Activated CD8-positive, alpha-beta memory T cell treated with anti-CD3 and anti-CD28 coated beads, Interleukin-2, amount 50 U/mL, for 48 hours (primary cell): ENCODE measurements at places on chromosomes 6 and 20.

DNA sequence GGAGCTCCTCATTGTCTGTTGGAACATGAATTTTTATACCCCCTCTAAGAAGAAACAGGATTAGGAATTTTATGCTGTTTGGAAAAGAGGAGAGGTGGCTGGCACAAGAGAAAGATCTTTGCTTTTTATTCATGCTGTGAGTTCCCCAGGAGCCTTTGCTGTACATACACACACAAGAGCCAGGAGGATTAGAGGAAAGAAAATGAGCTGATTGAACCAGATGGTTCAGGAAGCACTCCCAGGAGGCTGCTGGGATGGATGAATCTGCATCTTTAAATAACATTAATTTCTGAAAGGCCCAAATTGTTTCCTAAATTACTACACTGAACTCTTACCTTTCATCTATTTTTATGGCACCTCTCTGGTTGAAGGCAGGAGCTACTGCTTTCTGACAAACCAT lies 20.1 kb upstream of the TCP11 start:
- DNase-seq = no peak

GRCh38 chr6:100920028-100920605 lies 39.0 kb upstream of the ASCC3 start:
- no peak for DNase-seq

DNA sequence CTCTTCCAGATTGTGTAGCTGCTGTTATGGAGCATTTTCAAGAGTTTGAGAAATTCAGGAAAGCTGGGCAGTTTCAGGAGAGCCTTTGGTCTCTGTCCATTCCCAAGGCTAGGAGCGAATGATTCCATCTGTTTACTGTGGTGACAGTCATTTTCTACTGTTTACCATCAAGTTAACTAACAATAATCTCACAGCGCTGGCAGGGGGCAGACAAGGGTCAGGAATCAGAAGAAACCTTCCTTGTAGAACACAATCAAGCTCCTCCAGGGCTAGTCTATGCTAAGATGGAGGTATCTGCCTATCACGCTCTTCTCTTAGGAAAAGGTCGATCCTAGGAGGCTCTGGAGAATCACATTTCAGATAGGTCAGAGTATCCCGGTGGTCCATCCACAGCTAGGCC lies 293.9 kb downstream of the KIF16B start:
- DNase-seq = no peak

DNA sequence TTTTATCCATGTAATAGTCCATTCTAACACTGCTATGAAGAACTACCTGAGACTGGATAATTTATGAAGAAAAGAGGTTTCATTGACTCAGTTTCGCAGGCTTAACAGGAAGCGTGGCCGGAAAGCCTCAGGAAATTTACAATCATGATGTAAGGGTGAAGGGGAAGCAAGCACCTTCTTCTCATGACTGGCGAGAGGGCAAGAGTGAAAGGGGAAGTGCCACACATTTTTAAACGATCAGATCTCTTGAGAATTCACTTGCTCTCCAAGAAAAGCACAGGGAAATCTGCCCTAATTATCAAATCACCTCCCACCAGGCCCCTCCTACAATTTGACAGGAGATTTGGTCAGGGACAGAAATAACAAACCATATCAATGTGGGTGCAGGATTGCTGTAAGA lies 859.7 kb downstream of the EPHA7 start:
- no peak for DNase-seq

- no peak for DNase-seq
Measured at GRCh38 chr6:81820980-81821379, 68.5 kb upstream of the TENT5A start.

- no peak for DNase-seq
Measured at GRCh38 chr20:1478566-1478965, 11.9 kb upstream of the NSFL1C start.

DNA sequence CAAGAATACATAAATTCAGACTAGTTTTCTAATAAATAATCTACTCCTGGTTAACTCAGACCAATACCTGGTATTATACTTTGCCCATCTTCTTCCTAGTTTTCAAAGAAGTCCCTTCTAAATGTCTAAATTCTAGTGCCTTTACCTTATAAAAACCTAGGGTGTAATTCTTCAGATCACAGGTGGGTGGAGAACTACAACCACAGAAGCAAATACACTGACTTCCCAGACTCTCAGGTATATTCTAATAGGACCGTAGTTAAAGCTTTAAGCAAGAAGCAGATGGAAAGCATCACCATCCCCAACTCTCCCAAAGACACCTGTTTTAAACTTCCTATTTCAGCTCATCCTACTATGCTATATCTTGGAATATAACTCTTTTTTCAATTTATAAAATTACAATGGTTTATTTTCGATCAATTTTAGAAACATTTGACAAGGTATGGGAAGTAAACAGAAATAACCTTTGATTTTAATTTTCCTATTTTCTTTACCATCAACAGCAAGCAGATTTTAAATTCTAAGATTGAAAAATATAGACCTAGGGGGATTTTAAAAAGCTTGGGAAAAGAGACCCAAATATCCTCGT lies 15.8 kb downstream of the MAN1A1 start:
- DNase-seq = no peak

DNA sequence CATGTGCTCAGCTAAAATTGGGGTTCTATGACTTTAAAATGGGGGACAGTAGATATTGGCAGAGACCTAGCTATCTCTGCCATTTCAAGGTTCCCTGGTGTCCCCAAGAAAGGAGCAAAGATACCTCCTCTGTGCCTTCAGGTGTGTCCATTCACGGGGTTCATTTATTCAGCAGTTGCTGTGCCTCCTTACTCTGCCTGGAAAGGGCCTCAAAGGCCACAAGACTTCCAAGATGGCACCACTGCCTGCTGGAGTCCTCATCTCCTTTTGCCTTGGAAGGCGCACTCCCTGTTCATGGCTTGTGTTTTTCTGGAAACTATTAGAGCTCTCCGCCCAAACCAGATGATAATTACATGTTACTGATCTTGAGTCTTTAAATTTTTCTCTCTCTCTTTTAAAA lies 3.9 kb upstream of the ZBP1 start:
- no peak for DNase-seq

DNA sequence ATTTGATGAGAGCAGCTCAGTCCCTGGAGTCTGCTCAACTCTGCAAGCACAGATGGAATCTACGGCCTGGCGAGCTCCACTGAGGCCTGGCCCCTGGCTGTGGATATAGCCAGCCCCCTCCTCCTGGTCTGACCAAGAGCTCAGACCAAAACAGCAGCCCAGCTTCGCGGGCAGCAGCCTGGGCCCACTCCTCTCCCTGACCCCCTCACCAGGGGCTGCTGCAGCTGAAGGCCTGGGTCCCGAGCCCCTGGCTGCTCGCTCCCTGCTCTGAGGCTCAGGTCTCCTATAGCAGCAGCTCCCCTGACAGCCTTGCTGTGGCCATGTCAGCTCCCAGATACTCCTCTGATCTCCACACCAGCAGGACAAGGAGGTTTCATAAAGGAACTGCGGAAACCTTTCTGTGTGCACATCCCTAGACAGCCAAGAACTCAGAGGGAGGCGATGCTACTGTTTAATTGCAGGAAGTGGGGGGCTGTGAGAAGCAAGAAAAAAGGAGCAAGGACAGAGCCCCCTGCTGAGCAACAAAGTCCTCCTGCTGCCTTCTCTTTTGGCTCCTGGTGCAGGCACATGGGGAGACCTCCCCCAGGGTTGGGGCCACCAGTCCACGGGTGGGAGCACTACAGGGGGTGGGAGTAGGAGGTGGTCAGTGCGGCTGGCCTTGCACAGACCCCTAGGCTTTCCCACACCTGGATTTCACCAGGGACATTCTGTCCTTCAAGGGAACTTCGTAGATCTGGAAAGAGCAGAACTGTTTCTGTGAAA lies 38.7 kb upstream of the CST5 start:
- DNase-seq = no peak

- DNase-seq = no peak
Measured at GRCh38 chr6:157066781-157067491, 256.4 kb downstream of the TMEM242 start.

DNA sequence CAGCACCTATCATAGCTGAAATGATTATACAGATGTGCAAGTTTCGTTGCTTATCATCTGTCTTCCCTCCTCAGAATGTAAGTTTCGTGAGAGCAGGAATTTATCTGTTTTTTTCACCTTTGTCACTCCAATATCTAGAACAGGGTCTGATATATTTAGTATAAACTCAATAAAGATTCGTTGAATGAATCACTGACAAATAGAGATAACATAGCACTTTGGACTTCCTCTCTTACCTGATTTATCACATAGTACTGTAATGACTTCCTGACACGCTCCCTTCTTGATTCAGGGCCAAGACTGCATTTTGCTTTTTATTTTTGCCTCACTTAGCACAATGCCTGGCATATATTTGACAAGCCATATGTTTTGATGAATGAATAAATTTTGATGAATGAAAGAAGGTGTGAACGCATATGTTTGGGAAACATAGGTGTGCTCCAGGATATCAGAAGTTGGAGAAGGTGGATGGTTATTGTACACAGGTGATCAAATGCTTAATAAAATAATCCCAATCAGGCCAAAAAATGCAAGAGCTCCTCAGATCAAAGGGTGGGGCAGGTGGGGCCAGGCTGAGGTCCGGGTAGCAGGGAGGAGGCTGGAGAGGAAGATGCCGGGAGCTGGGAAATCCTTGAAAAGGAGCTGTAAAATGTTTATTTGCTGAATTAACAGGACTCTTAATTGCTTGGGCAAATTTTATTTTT lies 33.0 kb downstream of the PIM1 start:
- peak; percentile 40 for DNase-seq

GRCh38 chr20:17613328-17614175 lies 43.7 kb downstream of the DSTN start:
- peak; percentile 50 for DNase-seq

DNA sequence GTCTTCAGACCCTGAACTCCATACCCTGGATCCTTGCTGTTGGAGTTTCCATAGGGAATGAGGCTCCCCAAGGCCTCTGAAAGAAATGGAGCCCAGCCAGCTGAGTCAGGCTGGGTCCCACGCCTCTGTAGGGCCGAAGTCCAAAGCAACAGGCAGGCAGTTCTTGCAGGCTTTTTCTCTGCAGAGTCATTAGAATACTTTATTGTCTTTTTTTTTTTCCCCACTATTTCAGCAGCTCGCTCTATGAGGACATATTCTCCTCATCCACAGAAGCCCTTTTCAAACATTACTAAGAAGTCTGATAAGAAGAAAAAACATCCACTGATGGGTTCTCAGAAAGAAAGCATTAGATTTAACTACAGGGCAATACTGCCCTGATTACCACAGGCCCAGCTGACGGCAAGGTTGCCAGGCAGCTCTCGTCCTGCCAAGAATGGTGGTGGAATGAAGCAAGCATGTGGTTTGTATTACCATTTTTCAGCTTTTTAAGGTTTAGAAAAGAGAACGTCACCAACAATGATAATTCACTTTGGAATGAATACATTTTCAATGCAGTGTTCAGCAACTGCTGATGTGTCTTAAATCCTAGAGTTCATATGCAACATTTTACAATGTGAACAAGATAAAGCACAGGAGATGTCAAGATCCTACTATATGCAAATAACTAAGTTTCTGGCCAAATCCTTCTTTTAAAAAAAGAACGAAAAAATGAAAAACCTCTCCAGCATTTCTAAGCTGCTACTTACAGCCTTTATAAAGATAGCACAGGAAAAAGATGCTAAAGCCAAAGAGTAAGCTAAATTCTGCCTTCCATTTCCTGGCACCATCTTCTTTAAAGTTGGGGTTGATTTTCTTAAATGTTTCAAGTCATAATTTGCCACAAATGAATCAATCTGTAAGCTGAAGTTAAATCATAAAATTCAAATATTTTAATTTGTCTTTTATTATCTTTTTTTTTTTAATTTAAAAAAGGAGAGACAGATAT lies 223.6 kb upstream of the CITED2 start:
- DNase-seq = no peak

DNA sequence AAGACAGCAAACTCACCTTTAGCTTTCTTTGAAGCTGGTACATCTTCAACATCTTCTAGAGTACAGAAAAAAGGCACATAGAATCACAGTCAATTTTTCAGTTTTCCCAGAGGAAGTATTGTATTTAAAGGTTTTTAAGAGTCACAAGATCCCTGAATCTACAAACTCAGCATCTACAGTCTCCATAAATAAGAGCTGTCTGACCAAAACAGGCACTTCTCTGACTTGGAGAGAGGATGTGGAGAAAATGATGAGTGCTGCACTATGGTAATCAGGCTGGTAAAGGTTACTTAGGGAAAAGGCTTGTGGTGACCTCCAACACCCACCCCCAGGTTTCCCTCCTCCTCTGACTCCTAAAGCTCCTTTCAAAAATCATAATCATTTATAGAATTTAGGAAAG lies 228.0 kb downstream of the CLVS2 start:
- no peak for DNase-seq

DNA sequence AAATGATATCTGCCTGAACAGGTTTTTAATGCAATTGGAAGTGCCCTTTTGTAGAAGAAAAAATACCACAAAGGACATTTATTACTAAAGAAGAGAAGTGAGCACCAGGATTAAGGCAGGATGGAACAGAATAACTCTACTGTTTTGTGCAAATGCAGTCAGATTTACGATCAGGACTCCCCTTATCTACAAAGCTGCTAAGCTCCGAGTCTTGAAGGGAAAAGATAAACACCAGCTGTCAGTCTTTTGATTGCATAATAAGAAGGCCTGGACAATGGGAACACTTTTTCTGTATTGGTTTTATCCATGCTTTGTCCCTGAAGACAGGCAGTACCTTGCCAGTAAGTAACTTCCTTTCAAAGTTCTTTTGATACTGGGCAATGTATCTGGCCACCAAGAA lies 797.9 kb upstream of the SLC35B3 start:
- DNase-seq = no peak

DNA sequence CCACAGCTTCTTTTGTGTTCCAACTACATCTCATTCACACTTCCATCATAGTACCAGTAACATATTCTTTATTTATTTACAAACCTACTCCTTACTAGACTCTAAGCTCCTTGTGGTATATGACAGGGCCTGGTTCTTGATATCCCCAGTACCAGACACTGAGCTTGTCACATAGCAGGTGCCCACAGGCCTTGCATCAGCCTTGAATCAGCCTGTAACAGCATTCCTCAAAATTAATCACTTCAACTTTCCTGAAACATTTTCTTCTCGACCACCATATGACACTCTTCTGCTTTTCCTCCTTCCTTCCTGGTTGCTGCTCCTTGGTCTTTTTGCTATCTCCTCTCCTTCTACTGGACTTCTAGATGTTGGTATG lies 24.7 kb upstream of the SRPK1 start:
- DNase-seq = no peak

- DNase-seq = peak; percentile 61
Measured at GRCh38 chr20:50456452-50457324, 53.5 kb upstream of the PTPN1 start.

DNA sequence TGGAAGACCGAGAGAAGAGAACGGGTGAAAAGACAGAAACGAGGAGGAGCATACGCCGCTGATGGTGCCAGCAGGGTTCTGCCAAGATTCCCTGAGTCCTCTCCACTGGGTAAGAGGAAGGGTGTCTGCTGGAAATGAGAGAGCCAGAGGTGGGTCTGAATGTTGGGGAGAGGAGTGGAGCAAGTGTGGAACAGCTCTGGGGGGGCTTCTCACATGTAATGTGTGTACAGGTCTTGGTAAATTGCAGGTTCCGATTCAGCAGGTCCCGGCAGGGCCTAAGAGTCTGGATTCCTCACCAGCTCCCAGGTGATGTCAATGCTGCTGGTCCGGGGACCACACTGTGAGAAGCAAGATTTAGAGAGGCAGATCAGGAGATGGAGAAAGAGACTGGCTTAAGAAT lies 1.5 kb upstream of the EBF4 start:
- no peak for DNase-seq
